ENCODE measurements at places on chromosomes 5 and 9.

- DNase-seq, result no peak
These were observed 210.6 kb downstream of the ATP10B start for GRCh38 chr5:160641405-160641804.

- no peak for DNase-seq
These were observed 5.6 kb upstream of the GLE1 start for GRCh38 chr9:128498911-128499310.

DNA sequence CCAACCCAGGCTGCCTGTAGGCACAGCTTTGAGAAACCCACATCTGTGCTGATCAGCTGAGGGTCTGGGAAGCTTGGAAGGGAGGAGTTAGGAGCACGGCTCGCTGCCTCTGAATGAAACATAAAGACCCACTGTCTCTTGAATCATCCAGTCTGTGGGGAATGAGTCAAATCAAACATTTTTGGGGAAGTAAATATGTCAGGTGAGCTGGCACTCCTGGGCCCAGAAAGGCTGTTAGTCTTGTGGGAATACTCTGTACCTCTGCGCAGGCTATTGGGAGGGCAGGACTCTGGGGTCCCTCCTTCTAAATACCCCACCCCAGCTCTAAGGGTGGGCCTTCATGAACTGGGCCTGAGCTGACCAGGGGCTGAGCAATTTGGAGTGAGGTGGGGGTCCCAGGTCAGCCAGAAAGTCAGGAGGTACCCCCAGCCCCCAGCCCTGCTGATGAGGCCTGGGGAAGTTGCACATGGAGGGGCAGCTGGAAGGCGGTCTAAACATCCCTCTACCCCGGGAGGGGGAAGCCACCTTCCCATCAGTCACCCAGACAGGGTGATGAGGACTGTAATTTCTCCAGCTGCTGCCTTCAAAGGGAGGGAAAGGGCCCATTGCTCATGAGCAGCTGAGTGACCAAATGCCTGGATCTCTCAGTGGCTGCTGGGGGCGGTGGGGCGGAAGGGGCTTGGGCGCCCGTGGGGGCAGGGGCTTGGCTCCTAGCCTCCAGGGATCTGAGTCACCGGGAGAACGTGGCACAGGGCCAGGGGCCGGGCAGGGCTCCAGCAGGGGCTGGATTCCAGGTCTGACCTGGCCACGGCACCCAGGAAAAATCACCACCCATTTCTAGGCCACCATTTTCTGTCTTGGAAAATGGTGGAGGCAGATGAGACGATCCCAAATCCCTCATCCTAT lies 10.8 kb downstream of the FIBCD1 start:
- peak; percentile 42 for DNase-seq

- peak; percentile 18 for DNase-seq
These were observed 27.3 kb downstream of the NME5 start for GRCh38 chr5:138111937-138112336.

DNA sequence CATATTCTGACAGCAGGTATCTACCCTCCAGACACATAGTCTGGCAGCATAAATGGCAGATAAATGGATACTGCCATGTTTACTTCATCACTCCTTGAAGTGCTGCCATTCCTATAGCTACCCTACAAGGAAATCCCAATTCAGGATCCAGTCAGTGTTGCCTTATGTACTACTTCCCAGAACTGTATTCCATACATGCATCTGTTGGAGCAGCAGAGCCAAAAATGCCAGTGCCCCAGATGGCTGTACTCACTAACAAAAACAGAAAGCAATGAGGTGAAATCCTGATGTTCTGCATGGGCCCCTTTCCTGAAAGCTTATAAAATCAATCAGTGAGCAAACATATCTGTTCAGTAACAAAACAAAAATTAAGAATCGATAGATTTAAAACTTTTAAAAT lies 490.0 kb upstream of the COX7C start:
- DNase-seq, result no peak

DNA sequence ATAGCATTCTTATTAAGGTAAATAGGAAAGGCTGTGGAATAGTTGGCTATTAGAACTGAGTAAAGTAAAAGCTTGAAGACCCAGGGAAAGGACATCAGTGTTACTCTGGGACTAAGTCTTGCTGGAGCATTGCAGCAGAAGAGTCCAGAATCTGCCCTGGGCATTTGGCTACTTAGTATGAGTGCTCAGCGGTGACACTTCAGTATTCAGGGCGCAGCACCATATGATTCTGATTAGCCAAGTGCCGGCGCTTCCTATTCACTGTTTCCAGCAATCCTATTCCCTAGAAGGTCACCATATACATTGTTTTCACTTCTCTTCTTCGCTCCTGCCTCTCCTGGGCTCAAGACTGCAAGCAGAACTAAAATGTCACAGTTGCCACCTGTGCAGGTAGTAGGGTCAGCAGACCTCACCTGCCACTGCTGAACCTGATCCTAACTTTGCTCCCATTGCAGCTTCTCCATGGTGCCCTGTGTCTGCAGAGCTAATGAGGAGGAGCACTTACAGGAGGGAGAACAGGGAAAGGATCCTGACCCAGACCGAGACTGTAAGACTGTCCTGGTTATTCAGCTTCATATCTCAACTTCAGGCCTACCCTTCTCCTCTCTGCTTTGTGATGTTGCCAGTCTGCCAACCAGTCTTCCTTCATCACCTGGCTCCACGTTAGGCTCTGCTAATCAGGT lies 313.6 kb upstream of the PIK3R1 start:
- peak; percentile 4 for DNase-seq

- peak; percentile 62 for DNase-seq
These were observed 20.6 kb downstream of the GNAQ start for GRCh38 chr9:78011049-78011448.

- no peak for DNase-seq
These were observed 29.5 kb downstream of the MRPS27 start for GRCh38 chr5:72290356-72291133.

DNA sequence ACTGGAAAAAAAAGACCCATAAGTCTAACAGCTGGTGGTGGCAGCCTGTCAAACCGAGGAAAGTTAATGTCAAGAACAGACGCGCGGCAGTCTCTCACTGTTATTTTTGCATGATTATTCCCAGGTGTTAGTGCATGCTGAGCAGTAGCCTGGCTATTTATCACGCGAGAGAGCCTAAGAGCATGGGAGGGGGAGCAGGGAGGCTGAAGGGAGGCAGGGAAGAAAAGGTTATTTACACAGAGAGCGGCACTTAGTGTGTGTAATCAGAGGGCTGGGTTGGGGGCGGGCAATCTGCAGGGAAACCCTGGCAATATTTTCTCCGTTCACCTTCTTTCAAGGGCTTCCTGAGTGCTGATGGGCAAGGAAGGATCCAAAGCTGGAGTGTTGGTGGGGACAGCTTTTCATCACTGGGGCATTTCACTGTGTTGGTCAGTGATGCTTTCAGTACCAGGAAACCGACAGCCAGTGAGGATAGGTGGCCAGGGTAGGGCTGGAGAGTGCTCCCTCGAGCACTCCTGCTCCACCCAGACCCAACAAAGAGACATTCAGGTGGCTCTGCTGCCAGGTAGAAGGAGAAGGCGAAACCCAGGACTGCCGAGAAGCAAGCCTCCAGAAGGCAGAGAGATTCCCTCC lies 39.6 kb downstream of the ZNF608 start:
- peak; percentile 69 for DNase-seq

DNA sequence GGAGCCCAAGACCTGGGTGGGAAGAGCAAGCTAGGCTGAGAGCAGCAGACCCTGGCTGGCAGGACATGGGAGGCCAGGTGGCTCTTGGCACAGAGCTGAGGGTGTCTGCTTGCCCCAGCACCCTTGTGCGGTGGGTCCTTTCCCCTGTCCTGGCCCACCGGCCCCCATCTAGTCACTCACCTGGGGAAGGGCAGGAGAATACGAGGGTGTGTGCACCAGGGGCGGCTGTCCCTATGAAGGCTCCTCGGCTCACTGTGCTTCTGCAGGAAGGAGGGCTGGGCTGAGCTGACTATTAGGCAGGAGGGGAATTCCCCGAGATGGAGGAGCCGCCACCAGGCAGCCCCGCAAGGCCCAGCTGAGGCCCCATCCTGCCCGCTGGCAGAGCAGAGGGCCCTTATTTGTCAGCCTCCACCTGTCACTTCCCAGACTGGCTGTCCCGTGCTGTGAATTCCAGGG lies 6.1 kb upstream of the TNIP1 start:
- DNase-seq, result no peak

- DNase-seq, result no peak
These were observed 93.0 kb upstream of the FSTL4 start for GRCh38 chr5:133705331-133705730.

- no peak for DNase-seq
These were observed 9.9 kb downstream of the HNRNPAB start for GRCh38 chr5:178214160-178214803.

GRCh38 chr9:121814594-121814993 lies 163.2 kb downstream of the DAB2IP start:
- DNase-seq, result no peak

DNA sequence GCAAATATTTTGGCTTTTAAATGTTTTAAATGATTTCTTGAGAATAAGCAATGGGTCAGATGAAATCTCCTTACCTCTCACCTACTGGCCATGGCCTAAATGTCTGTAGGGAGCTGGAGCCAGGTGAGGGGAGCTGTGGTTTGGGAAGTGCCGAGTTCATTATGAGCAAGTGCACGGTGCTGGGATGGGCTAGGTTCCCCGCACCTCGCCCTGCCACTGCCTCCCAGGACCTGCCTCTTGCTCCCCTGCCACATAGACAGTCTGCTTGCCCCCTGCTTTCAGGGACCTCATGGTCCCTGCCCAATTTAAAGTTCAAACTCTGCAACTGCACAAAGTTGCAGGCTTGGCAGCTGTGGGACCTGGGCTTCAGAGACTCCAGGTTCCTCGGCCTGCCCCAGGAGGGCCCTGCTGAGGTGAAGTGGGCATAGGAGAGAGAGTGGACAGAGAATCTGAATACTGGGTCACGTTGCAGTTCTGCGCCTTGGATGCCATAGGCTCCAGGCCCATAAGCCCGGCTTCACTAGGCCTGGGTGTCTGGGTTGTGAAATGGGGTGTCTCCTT lies 5.4 kb downstream of the OR13J1 start:
- no peak for DNase-seq

DNA sequence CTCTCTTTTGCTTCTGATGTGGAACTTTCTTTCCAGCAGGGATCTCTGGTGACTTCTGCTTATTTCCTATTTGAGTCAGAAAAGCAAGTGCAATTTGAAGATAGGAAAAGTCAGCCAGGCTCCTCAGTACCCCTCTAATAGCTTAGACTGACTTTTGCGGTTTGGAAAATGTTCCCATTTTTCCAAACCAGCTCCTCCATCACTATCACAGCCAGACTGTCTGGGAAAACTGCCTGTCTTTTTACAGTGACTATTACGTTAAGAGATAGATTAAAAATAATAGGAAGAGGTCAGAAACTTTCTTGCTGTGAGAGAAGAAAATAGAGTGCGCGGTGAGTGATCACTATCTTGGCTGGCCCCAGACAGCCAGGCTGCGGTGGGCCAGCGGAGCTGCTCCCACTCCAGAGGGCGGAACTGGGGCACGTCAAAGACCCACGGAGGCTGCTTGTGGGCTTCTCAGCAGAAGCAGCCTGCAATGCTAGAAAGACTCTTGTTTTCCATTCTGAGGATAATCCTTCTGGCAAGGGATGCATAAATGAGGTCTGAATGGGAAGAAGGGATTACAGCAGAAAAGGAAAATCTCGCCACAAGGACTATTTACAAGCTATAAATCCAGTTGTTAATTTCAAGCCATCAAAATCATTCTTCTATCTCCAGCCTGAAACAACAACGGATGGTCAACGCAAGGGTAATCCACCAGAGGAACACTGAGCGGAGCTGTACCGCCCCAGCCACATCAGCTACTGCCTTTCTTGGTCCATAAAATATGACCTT lies 151.0 kb upstream of the MSX2 start:
- DNase-seq, result no peak

DNA sequence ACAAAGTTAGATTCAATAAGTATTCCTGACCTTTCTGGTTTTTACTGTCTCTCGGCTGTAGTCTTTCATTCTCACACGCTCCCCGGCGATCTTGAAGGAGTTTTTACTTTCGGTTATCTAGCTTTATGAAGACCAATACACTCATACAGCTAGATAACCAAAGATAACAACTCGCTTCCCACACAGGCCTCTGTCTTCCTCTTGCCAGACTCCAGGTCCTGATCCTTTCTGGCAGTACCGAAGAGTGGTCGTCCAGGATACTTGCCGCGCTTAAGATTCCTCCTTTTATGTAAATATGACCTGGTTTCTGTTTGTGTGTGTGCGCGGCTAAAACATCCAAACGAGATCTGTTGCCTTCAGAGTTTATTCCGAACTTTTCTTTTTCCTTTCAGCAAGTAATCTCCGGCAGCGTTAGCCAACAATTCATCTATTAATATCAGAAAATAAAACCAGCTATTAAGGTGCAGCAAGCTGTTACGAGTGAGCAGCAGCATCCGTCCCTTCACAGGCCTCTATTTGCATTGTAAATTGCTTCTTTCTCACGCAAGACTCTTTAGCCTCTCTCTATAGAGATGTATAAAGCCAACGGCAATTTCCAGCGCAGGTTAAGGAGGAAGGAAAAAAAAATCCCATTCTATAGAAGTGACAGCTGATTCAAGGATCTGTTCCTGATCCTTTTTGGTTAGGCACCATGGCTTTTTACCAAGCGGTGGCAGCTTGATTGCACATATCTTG lies 216.1 kb downstream of the MEF2C start:
- no peak for DNase-seq

DNA sequence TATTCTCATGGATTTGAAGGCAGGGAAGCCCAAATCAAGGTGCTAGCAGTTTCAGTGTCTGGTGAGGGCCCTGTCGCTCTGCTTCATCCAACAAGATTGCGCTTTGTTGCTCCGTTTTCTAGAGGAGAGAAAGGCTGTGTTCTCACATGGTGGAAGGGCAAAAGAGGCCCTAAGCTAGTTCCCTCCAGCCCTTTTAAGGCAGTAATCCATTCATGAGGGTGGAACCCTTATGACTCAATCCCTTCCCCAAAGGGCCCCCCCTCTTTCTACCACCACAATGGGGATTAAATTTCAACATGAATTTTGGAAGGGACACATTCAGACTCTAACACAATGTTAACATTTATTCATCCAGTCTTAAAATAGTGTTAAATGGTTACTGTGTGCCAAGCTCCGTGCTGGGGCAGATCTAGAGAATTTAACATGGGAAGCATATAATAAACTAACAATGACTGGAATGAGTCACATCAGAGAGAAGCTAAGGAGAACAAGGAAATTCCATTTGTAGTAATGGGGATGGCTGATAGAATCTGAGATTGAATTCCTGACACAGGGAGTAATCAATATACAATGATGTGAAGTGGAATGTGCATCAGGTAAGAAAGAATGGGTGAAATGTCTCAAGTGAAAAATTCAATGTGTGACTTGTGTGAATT lies 382.8 kb upstream of the ZNF608 start:
- no peak for DNase-seq

GRCh38 chr9:13942695-13943094 lies 371.2 kb downstream of the NFIB start:
- peak; percentile 92 for DNase-seq

GRCh38 chr9:115223471-115223870 lies 105.5 kb upstream of the TNC start:
- DNase-seq, result peak; percentile 43

- DNase-seq, result no peak
These were observed 11.1 kb upstream of the DMXL1 start for GRCh38 chr5:119059740-119060255.

GRCh38 chr5:35990941-35991611 lies at the start of gene UGT3A1:
UGT3A1 (minus strand) TSS chr5:35991390; CDS start chr5:35991240, 150 bp downstream.
- no peak for DNase-seq

- no peak for DNase-seq
These were observed 1.6 kb downstream of the ZFYVE16 start for GRCh38 chr5:80409367-80409966.

All from fibroblast of skin of scalp (primary cell).